T-helper 17 cell (primary cell): ENCODE measurements at places on chromosomes 2 and 18. TPM values are rescaled to one million over a fixed set of nuclear protein-coding genes. Genes with fewer than 3 reads are reported as not detected.

GRCh38 chr2:184815824-184816223 lies 217.5 kb downstream of the ZNF804A start:
- no peak overlapping the region for H3K4me3 ChIP-seq
- H3K36me3 ChIP-seq: no peaks in the 10 kb centered on the region
- H3K27me3 ChIP-seq: no peaks in the 10 kb centered on the region
- DNase-seq: no peak

- H3K36me3 ChIP-seq: peaks cover 4% of the 10 kb centered on the region
- no peaks in the 10 kb centered on the region for H3K27me3 ChIP-seq
- DNase-seq: no peak
- peak overlapping the region; percentile 89 for H3K4me3 ChIP-seq
- peak overlapping the region; percentile 73 for H3K27ac ChIP-seq
Measured at GRCh38 chr2:219218217-219218731, 484 bp downstream of the ABCB6 start.

DNA sequence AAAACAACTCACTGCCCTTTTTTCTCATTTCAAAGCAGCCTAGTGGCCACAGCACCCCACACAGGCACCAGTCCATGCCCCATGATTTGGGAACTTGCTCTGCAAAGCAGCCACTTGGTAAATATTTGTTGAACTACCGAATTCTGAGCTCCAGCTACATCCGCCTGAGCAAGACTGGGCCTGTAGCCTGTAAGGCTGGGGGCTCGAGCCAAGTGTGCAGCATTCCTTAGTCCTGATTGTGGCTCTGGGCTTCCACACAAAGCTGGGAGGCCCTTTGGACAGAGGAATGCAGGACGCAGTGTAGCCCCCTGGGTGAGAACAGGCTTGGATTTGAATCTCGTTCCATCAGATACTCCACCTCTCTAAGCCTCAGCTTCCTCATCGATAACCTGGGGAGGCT lies 88.4 kb downstream of the ACTR2 start:
- H3K27ac ChIP-seq: no peak overlapping the region
- no peak overlapping the region for H3K4me3 ChIP-seq
- no peaks in the 10 kb centered on the region for H3K27me3 ChIP-seq
- no peak for DNase-seq

DNA sequence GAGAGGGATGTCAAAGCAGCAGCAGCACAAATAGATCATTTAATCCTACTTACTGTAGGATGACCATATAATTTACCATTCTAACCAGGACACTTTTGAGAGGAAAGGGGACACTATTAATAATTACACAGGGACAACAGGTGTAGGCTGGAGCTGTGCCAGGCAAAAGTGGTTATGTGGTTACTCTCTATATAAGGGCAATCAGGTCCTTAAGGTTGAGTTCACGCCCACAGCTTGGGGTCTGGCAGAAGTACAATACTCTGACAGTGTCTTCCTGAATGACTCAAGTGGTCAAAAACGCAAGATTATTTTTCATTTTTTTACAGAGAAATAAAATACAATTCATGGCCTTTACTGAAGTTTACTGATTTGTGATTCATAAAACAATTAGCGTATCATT lies 2.8 kb downstream of the PREPL start:
- H3K4me1 ChIP-seq: peaks cover 38% of the 10 kb centered on the region
- H3K27me3 ChIP-seq: no peaks in the 10 kb centered on the region
- H3K27ac ChIP-seq: no peak overlapping the region
- no peak for DNase-seq

GRCh38 chr2:20242727-20243377 lies 17.9 kb upstream of the SDC1 start:
- H3K4me1 ChIP-seq: peaks cover 9% of the 10 kb centered on the region
- H3K4me3 ChIP-seq: no peak overlapping the region
- no peak for DNase-seq
- no peaks in the 10 kb centered on the region for H3K36me3 ChIP-seq

DNA sequence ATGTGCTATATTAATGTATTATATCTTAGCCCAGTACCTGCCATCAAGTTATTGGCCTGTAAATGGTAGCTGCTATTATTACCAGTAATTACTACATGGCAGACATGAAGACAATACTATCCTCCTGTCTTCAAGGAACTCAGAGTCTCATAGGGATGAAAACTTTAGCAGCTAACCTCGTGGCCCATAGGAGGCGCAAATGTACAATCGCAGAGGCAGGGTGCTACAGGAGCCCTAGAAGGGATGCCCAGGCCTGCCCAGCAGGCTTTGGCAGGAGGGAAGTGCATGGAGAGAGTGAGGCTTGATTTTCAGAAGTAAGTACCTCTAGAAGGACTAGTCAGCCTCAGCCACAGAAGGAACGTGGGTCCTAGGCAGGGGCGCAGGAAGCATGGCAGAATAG lies 44.7 kb upstream of the KIDINS220 start:
- peaks cover 2% of the 10 kb centered on the region for H3K36me3 ChIP-seq
- no peaks in the 10 kb centered on the region for H3K4me1 ChIP-seq
- H3K27ac ChIP-seq: no peak overlapping the region
- H3K4me3 ChIP-seq: no peak overlapping the region

- H3K27ac ChIP-seq: no peak overlapping the region
- peaks cover 2% of the 10 kb centered on the region for H3K36me3 ChIP-seq
- H3K4me1 ChIP-seq: no peaks in the 10 kb centered on the region
- H3K27me3 ChIP-seq: peaks cover 9% of the 10 kb centered on the region
- H3K4me3 ChIP-seq: no peak overlapping the region
- no peak for DNase-seq
Measured at GRCh38 chr2:38146275-38146906, 70.4 kb upstream of the CYP1B1 start.

DNA sequence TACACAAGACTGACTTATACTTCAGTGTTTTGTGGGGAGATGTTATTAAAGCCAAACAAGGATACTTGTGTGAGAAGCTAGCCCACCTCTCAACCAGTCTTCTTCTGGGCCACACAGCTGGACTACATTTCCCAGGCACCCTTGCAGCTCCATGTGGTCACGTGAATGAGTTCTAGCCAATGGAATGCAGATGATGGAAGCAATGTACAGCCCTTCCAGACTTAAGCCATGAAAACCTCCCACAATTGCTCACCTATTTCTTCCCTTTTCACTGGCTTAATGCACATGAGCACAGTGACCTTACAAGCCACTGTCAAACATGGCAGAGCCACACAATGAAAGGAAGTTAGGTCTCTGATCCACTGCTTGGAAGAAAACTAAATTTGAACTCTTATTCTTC lies 20.4 kb upstream of the FEZ2 start:
- DNase-seq: no peak
- peaks cover 2% of the 10 kb centered on the region for H3K4me1 ChIP-seq
- peaks cover 17% of the 10 kb centered on the region for H3K27me3 ChIP-seq
- H3K4me3 ChIP-seq: no peak overlapping the region

GRCh38 chr2:199940373-199940772 lies 14.9 kb downstream of the TYW5 start:
- no peak overlapping the region for H3K4me3 ChIP-seq
- no peak for DNase-seq
- peaks cover 7% of the 10 kb centered on the region for H3K4me1 ChIP-seq
- peaks cover 2% of the 10 kb centered on the region for H3K36me3 ChIP-seq

TNFRSF11A gene
- total RNA-seq: 3.1 TPM

GPR39 gene
- total RNA-seq: 0.10 TPM

RESP18 gene
- total RNA-seq: not detected
